Aorta (tissue), 5 donors: ENCODE measurements at places on chromosomes 7 and 10.

GRCh38 chr10:114821293-114821914 is at the start of gene FHIP2A:
Gene FHIP2A, plus strand, starts transcription at chr10:114821780. Its CDS starts 299 bp downstream, at chr10:114822079.
- DNase-seq = peak; percentile 94

- DNase-seq = no peak
Measured at GRCh38 chr7:120838281-120838682, 19.7 kb downstream of the TSPAN12 start.

DNA sequence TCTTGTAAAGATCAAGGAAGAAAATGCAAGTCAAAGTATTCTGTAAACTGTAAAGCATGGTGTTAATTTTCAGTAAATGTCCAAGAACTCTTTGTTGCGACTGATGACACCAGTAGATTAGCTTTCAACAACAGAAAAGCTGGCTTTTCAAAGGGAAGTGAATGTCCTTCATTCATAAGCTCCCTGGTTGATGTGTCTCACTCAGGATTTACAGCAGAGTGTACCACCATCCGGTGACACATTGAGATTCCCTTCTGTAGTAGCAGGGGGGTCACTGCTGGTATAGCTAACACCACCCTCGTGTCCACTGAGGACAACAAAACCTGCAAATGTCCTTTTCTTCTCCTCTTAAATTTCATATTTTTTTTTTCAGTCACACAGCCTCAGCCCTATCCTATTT is 253.4 kb downstream of the SORCS1 start:
- DNase-seq = no peak

- no peak for DNase-seq
Measured at GRCh38 chr10:6398399-6398798, 181.7 kb downstream of the PRKCQ start.

DNA sequence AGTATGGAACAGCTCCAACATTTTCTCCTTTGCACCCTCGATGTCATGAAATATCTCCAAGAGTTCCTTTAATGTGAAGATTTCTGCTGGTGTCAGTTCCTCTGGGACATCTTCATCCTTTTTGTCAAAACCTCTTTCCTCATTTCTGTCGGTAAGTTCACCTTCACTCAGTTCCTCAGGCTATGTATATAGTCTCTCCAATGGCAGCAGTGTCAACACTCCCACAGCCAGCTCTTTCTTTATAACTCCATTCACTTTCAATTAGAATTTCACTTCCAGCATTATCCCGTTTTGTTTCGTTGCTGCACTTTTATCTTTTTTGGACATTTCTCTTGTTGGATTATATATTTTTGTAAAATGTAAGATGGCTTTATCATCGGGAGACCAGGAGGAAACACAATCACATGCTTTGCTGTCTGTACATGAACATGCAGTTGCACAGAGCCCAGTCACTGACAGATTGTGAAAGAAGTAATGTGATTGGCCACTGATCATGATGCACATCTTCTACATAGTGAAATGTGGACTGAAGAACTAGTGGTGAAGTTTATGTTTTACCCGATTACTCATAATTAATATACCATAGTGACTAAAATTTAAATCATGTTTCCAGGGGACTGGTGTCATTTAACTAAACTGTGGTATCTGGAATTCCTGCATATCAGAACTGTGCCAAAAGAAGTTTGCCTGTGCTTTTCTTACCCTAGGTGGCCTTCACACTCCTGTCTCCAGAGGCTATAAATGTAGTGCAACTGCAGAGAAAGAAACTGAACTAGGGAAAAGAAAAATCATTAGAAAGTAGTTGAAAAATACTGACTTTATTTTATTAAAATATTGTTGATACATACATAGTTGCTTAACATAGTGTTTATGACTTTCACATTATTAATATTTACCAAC is 289.6 kb downstream of the PPP1R3A start:
- no peak for DNase-seq

DNA sequence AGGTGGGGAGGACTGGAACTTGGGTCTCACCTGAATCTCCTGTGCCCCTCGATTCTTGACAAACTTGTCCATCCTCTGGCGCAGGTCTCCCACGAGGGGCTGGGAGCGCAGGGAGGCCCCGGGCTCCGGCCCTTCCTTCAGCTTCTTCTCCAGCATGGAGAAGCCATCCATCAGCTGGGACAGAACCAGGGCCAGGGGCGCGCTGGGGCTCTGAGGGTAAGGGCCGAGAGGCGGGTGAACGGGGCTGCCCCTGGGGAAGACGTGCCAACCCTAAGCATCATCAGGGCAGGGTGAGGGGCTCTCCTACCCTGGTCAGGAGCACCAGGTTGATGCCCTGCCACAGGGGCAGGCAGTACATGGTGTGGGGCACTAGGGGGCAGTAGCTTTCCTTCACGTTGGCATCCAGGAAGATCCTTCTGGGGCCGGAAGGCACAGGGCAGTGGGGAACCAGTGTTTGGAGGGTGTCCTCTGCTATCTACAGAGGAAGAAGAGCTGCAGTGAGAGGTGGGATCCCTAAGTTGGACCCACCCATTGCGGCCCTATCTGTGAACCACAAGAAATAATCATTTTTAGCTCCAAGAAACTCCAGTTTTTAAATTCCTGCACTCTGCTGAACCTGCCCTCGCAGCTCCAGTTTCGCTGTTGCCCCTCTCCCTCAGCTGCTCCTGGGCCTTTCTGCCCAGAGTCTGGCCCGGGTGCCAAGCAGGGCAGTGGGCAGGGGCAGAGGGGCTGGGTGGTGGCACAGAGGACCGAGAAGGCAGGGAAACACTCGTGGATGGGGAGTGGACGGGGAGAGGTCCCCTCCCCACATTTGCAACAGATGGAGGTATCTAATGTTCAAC is 10.8 kb upstream of the PYROXD2 start:
- no peak for DNase-seq

DNA sequence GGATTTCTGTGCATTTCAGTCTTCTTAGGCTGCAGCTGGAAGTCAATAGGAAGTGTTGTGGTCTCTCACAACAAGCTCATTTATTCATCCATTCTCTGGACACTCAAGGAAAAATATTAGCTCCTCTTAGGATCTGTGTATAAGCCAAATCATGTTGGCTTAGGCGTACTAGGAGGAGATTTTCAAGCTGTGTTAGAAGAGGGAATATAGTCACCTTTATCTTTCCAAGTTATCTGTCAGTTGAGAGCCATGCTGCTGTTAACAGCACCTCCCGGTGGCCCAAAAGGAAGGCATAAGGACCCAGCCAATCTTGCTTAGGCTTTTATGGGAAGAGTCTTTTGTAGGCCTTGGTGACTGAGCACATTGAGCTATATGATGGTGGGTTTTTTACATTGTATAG is 220.0 kb downstream of the LRMDA start:
- DNase-seq = no peak
